Activated T-cell treated with anti-CD3 and anti-CD28 coated beads, Interleukin-2, amount 50 U/mL, for 72 hours (primary cell): ENCODE measurements at places on chromosomes 1 and 21.

DNA sequence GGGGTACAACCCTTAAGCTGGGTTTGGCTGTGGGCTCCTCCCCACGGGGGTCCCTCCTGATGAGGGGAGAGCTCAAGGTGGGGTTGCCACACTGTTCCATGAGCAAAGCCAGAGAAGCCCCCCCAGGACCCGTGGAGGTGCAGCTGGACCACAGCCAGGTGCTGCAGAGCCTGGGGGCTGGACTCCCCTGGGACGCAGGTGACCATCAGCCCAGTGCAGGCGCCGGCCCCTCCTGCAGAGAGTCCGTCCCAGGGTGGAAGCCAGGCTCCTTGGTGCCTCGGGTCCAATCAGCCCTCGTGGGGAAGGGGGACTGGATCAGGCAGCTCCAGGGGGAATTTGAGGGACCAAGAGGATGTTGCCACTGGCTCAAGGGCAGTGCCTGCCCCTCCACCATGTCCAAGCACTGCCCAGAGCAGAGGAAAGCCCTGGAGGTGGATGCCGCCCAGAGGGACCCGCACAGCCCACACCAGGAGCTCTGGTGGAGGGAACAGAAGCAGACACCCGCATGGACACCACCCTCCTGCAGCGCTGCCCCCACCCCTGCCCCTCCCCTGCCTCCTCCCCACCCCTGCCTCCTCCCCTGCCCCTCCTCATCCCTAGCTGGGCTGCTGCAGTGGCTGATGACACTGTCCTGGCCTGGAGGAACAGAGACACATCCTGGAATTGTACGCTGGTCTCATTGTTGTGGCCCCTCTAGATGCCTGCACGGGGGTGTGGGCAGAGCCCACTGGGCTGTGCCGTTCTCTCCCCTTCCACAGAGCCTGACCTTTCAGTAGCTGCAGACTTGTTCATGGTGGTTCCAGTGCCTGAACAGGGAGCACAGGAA, 30.8 kb upstream of the COL18A1 start:
- no peak for DNase-seq

GRCh38 chr1:35838693-35839245, 31.0 kb downstream of the AGO4 start:
- DNase-seq: no peak

DNA sequence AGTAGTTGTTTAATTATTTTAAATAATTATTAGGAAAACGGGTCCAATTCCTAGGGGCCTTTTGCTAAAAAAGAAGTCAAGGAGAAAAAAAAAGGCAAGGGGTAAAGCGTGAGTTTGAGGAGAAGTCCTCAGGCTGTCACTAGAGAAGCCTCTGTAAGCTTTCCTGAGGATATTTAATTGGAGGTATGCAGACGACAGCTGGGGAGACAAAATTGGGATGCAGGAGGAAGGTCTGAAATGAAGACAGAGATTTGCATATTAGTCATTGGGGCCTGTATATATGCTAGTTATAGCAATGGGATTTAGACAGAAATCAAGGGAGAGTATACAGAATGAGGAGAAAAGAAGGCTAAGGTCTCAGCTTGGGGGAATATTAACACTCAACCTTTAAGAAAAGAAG, 8.6 kb downstream of the ATP6V1G3 start:
- no peak for DNase-seq

DNA sequence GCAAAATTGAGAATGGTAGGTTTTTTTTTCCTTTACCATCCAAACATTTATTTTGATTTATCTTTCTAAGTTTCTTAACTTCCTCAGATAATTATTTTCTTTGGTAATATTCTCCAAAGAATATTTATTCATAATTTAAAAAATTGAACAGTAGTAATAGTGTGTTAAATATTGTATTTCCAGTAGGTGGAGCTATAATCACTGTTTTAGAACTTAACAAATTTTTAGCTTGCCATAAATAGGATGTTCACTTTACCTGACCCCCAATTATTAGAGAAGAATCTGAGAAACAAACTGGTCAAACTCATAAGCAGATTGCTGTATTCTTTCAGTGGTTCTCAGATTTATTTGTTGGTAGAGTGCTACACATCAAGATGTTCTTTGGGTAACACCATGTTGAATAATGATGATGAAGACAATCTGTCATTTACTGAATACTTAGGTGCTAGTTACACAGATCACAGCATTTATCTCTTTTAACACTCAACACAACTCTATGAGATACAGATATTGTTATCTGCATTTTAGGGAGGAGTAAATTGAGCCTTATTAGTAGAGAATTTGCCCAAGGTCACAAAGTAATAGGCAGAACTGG, 82.4 kb upstream of the GPR88 start:
- no peak for DNase-seq

DNA sequence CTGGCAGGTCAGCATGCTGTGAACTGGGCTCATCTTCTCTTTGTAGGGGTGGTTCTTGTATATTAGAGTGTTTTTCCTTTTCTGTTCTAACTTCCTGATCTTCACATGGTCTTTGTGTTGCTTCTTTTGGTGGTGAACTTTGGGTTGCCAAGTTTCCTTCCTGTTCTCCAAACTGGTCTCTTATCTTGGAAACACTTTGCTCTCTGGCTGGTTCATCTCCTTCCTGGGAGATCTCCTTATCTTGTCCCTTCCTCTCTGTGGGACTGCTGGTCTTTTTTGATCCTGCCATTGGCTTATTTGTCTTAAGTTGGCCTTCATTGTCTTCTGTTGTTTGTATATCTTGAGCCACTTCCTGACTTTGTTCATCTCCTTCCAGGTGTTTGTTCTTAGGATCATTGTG, 2.1 kb downstream of the TCHHL1 start:
- DNase-seq: no peak

DNA sequence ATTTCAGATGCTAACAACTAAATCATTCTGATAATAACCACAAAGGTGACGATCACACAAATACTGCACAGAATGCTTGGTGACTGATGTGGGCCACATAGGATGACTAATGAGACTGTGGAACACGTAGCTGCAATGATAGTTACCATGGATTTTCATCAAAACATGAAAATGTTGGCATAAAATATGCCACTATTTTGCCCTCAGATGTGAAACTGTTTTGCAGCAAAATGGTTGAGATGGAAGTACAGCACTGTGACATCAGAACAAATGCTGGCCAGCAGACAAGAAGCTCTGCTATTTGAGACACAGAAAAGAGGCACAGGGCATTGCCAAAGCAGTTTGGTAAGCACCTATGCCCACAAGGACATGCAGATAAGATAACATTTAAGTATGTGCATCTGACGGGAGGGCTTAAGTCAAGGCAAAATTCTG, 83.8 kb downstream of the NIBAN1 start:
- DNase-seq: peak; percentile 65

DNA sequence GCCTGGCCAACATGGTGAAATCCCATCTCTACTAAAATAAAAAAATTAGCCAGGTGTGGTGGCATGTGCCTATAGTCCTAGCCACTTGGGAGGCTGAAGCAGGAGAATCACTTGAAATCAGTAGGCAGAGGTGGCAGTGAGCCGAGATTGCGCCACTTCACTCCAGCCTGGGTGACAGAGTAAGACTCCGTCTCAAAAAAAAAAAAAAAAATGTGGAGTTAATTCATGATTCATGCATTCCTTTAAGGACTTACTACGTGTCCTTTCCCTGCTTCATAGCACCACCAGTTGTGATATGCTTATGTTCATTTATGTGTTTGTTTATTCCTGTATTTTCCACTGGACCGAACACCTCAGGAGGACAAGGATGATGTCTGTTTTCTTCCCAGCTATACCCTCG, 12.7 kb upstream of the PRELP start:
- DNase-seq: no peak

- DNase-seq: no peak
Measured at GRCh38 chr1:166693673-166694297, 145.5 kb upstream of the POGK start.

DNA sequence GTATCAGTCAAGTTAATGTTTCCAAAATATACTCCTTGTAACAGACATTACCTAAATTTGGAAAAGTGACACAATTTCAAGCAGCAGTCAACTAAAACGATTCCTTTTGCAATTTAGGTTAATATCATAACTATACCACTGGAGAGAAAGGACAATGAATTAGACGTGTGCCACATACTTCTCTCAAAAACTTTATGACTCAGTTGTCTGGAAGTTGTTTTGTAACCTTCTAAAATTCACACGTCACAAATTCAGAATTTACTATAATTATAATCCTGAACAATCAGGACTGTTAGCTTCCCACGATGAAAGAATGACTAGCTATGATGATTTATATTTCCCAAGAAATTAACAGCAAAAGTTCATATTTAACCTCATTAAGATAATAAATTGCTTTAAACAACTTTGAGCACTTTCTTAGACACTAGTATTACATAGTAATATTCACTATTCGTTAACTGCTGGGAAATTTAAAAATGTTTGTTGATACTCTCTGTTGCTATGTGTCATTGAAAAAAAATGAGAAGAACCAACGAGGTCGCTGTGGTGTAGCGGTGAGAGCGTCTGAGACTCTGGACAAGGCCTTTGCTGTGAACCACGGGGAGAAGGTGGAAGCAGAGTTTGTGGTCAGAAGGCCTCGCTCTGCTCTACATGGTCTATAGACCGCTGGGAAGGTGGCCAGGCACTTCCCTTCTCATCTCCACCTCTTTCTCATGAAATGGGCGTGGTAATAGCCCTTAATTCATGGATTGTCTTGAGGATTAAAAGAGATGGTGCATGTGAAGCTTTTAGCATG, 27.9 kb upstream of the BATF3 start:
- peak; percentile 54 for DNase-seq

DNA sequence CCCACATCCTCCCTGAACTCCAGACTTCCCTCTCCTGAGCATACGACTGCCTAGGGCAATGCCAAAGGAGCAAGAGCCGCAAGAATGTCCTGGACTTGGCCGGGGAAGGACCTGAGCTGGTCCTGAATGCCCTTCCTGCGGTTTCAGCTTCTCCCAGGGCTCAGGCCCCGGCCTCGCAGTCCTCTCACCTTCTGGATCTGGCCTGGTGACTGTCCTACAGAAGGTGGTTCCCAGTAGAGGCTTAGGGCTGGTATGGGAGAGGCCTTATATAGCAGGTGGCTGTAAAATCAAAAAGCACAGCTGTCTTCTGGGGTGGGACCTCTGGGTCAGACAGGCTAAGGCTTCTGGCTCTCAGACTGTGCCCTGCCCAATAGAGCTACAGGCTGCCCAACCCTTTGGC, at the start of gene LYPD8:
LYPD8 (minus strand) TSS at position 243 of the 400 bp plus-strand sequence. CDS start 4,678 bp downstream, outside the sequence.
- no peak for DNase-seq

DNA sequence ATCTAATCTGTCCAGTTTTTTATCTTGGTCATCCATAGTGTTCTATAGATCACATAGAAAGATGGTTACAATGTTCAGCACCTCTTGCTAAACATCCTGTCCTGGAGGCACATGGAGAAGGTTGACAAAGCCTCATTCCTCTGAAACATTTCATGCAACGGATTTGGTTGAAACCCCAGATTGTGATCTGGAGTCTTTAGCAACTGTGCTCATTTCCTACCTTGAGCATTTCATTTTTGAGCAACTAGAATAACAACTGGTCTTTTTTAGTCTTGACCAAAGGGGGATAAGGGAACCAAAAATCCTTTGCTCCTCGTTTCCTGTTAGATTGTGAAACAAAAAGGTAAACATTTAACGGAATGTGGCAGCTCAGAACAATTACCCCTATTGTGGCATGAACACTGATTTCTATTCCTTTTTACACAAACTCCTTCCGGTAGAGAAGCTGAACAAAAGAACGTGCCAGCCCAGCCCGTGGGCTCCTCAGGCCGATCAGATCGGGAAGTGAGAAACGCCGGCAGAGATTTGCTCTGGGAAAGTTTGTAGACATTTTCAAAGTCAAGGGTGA, 94.7 kb upstream of the ERRFI1 start:
- DNase-seq: no peak

DNA sequence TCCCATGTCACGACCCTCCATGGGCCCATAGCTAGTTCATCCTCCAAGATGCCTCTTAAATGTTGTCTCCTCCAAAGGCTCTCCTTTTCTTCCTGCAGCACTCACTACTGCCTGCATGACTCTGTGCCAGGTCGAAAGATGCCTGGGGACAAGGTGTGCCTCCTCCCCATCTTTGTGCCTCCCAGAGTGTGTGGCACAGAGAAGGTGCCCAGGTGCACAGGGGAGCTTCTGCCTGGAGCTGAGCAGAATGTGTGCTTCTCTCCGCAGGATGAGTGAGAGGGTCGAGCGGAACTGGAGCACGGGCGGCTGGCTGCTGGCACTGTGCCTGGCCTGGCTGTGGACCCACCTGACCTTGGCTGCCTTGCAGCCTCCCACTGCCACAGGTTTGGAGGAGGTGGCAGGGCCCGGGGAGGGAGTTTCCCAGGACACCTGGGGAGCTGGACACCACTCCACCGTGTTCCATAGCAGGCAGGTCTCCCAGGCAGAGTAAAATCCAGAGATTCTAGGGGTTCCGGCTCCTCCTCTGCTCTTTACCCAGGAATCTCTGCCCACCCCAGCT, 6.9 kb upstream of the PPM1J start:
- no peak for DNase-seq

DNA sequence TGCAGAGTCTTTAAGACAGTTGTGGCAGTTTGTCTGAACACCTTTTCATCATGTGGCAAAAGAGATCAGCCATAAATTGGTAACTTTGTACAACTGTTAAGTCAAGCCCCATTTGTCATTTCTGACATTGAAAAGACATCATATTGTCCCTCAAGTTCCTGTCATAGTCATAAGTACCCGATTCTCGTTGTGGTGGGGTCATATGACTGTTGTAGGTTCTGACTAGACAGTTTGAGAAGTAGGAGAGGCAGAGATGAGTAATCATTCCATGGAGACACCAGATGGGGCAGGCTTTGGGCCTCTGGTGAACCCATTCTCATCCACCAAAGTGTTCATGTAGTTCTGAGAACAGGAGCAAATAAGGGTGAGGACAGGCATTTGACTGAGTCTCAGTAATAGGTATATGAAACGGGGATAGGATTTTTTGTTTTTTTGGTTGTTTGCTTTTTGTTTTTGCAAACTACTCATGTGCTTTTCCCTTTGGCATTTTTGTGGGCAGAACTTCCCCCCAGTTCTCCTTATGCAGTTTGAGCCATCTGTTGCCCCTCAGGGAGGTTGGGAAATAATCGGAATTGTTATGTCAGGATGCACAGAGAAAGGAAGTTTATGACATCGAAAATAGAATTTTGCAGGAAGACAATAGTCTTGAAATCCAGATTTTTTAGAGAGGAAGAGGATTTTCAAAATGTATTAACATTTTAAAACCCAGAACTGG, 86.9 kb upstream of the KCNE2 start:
- DNase-seq: peak; percentile 69

DNA sequence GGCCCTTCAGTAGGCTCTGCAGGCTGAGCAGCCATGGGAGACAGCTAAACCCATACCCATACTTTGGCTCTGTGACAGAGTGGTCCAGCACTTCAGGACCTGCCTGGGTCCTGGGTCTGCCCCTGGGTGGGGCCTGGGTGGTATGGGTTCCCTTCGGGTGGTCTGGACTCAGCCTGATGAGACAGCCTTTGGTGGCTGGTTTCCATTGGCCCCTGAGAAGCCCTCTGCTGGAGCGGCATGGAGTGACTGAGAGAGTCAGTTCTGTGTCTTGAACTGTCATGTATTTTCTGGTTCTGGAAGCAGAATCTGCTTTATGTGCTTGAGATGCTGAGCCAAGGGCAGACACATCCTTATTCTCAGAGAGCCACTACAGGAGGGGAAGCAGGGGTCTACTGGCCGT, 31.3 kb upstream of the KCNA2 start:
- no peak for DNase-seq
